ENCODE measurements at places on chromosomes 1 and 21. TPM values are rescaled to one million over a fixed set of nuclear protein-coding genes. Genes with fewer than 3 reads are reported as not detected.

GRCh38 chr1:201515895-201516294, 9.0 kb upstream of the CSRP1 start:
- no peak for DNase-seq

PROK1 gene
- total RNA-seq = not detected

DNA sequence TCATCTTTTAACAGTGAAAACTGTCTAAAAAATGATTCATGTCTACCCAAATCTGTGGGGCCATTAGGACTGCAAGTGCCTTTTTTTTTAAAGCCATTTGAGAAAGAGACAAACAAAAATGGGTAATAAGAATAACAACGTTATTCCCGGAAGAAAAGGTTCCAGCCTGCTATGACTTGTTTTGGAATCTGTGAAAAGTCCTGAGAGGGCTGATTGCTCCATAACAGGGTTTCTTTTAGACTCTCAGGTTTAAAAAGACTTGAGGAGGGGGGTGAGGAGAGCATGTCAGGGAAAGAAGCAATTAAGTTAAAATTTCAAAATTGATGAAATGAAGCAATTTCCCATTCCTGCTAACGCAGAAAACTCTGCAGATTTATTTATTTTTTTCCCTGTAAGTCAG, 56.4 kb downstream of the CACHD1 start:
- DNase-seq = no peak

DNA sequence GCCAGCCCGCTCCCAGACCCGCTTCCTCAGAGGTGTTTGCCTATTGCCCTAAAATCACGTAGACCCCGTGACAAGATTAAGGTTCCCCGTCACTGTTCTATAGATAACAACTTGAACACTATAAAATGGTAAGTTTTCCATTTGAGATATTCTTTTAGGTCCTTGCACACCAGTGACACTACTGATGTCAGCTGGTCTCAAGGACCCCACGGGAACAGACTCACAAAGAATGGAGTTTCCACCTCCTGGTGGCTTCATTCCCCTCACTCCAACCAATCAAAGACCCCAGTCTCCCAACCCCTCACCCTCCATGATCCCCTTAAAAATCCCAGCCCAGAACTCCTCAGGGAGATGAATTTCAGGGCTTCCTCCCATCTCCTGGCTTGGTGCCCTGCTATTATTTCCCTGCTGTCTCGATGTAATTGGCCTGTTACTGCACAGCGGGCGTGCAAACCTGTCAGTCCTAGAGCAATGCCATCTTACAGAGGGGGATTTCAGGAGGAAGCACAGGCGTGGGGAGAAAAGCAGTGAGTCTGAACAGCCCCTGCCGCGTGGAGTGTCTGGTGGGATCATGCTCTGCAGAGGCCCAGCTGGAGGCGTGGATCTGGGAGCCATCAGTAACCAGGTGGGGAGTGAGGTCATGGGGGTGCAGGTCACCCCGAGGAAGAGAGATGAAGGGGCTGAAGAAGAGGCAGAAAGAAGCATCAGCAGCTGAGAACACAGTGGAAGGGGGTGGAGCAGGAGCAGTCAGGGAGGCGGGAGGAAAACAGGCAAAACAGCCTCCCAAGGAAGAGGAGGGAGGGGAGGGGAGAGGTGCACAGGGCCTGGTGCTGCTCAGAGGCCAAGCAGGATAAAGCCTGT, 35.1 kb upstream of the LBR start:
- DNase-seq = peak; percentile 60

DNA sequence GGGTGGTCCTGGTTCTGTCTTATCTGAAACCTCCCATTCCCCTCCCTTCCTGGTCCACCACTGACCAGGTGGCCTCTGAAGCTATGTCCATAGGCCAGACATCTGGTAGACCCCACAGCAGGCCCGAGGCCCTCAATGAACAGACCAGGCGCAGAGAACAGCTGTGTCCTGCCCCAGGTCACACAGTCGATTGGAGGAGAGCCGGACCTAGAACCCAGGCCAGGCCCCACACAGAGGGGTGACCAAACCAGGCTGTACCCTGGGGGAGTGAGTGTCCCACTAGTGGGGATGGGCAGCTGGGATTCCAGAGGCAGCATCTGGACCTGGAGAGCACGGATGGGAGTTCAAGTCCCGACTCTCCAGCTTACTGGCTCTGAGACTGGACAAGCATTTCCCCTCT, 29.2 kb downstream of the RNU1-1 start:
- no peak for DNase-seq

- DNase-seq = no peak
These were observed 497.1 kb downstream of the PTPRC start for GRCh38 chr1:199135901-199136300.

DNA sequence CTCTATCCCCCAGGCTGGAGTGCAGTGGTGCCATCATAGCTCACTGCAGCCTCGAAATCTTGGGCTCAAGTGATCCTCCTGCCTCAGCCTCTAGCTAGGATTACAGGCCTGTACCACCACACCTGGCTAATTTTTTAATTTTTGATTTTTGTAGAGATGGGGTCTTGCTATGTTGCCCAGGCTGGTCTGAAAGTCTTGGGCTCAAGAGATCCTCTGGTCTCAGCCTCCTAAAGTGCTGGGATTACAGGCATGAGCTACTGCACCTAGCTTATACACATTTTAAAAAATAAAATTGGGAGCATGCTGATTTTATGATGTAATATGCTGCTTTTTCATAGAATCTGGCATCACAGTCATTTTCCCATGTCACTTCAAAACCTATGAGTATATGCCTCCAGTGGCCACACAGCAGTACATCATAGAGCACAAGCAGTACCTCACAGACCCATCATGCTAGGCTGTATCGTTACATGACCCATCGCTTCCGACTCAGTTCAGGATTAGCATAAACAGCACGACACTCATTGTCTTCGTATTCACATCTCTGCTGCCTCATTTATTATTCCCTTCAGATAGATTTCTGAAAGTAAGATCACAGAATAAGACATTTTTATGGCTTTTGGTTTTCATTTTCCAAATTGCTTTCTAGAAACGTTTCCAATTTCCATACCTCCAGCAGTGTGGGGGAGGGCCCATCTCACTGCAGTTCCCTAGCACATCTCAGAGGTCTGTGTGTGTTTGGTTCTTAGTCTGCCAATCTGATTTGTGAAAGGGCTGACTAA, 35.9 kb upstream of the CCSAP start:
- DNase-seq = no peak

KRTAP20-4 gene
- total RNA-seq = not detected

YBEY gene
- 2.9 TPM for total RNA-seq

DNA sequence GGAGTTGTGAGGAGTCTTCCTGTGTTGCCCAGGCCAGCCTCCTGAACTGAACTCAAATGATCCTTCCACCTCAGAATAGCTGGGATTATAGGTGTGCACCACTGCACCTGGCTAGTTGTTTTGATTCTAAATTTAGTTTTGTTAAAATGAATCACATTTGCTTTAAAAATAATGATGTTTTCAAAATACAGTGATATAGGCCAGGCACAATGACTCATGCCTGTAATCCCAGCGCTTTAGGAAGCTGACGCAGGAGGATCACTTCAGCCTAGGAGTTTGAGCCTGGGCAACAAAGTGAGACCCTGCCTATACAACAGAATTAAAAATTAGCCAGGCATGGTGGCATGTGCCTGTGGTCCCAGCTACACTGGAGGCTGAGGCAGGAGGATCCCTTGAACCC, 24.3 kb downstream of the RTCA start:
- DNase-seq = no peak

ASTN1 gene
- total RNA-seq = 0.29 TPM

DAB1 gene
- 5.9 TPM for total RNA-seq

GRCh38 chr1:199751962-199752687, 275.4 kb upstream of the NR5A2 start:
- no peak for DNase-seq

TAL1 gene
- 15.1 TPM for total RNA-seq

GRCh38 chr21:17823846-17824245, 4.7 kb upstream of the C21orf91 start:
- DNase-seq = no peak

DNA sequence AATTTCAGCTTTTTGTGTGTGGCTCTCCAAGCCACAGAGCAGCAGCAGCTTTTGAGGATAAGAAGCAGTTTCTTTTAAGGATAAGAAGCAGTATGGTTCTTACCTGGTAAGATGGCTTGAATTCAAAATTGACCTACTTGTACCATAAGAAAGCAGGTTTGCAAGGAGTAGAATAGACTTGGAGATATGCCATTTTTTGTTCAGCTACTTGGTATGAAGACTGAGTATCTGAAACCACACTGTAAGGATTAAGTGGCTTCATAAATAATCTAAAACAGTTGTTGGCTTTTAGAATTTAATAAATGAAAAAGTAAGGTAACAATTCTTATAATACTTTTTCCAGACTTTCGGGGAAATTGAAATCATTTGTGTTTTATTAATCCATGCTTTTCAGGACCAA, 74.2 kb downstream of the ATF6 start:
- DNase-seq = no peak

SLFNL1 gene
- not detected for total RNA-seq

- DNase-seq = no peak
These were observed 252.1 kb upstream of the CACYBP start for GRCh38 chr1:174747613-174748012.

DNA sequence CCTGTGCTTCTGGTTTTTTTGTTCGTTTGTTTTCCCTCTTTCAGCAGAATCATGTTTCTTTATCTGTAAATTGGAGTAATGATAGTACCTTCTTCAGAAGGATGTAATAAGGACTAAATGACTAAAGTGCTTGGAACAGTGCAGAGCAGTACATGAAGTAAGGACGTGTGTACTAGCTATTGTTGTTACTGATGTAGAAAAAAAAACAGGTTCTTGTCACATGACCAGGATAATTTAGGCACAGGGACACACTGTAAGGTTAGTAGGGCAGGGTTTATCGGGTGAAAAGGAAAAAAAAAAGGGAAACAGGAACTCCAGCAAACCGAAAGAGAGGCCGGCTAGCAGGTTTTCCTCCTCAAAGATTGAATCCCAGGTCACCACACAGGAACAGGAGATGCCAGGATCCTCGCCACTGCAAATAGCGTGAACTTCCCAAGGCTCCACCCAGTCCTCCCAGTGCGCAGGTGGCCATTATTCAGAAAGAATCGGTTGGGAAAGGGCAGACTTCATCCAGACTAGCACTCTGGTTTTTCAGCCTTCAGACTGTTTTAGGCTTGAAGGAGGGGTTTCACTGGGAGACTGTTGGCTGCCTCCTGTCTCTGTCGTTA, 63.8 kb upstream of the PRRC2C start:
- DNase-seq = no peak

DNA sequence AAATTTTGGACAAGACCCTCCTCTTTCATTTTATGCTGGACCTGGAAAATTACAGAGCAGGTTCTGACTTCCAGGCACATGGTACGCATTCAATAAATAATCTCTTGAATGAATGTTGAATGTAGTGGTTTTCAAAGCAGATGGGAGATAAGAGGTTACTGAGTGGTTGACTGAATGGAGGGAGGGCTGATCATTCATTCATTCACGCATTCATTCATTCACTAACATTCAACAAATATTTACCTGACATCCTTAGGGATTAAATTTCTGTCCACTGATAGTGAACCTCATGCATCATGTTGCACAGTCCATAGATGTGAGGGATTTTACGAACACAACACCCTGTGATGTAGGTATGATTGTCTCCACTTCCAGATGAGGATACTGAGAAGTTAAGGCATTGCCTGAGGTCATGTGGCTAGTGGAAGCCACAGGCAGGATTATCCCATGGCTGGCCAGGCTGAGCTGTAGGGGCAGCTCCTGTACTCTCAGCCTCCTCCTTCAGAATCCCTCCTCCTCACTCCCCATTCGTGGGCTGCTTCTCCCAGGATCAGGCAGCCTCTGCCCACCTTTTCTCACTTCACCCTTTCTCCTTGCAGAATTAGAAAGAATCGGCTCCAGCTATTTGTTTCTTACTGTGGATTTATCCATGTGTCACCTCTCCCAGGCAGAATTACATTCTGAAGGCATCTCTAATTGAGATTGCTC, 48.4 kb upstream of the ATP5PO start:
- DNase-seq = no peak

SLC1A7 gene
- not detected for total RNA-seq

DNA sequence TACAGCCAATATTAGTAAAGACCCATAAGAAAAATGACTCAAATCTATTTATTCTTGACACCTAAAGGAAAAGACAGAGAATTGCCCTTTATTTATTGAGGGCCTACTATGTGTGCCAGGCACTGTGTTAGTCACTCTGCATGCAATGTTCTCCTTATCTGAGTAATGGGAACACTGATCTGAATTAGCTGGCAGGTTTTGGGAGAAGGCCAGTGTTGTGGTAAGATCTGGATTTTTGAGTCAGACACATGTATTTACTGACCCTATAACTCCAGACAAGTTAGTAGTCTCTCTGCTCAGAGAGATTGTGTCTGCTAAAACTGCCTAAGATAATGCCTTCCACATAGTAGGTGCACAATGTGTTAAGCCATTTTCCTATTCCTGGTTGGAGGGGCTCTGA, 17.3 kb downstream of the LCE4A start:
- no peak for DNase-seq

DNA sequence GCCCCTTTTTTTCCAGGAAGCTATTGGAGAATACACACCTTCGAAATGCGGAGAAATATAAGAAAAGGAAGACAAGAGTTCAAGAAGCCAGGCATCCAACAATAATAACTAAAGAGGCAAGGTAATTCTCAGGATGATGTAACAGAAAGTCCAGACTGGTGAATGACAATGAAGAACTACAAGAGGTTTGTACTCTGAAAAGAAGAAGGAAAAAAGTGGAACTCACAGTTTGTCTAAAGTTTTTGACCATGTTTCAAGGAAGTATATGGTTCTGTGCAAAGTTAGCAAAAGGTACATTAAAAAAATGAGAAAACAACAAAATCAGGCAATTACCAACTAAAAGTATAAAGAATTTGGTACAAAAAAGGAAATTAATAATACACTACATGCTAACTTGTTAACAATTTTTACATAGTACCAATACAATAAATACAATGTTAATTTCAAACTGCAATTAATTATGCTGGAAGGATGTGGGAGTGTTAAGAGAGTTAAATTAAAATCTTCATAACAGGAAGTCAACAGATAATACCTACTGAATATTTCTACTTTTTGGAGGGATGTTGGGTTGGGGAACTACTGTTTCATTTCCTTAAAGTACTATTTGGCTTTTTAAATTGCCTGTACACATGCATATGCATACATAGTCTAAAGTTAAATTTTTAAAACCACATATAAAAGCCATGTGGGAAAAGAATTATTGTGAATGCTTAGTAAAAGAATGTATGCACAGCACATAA, 12.9 kb upstream of the CD55 start:
- no peak for DNase-seq

GRCh38 chr21:21200939-21201615, 202.9 kb downstream of the NCAM2 start:
- DNase-seq = no peak

GRCh38 chr21:33981391-33982101, 65.9 kb upstream of the ATP5PO start:
- DNase-seq = no peak

DNA sequence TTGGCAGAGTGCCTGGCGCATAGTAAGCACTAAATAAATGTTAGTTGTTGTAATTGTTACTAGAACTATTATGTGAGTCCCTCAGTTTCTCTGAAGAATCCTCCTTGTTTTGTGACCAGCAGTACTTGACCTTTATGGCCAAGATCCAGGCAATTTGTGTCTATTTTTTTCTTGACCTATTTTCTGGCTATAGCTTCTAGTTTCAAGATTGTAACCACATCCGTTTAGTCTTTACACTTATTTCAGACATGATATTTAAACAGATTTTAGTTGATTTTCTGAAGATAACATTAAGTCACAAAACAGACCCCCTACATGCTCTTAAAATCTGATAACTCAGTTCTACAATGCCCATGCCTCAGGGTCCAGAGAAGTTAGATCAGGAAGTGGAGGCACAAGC, 50.3 kb downstream of the CDC7 start:
- no peak for DNase-seq

ZBED6 gene
- 24.4 TPM for total RNA-seq

GRCh38 chr1:204499511-204500468, 5.2 kb upstream of the PIK3C2B start:
- no peak for DNase-seq

EPHA2 gene
- total RNA-seq = 7.9 TPM

GJB5 gene
- not detected for total RNA-seq
